ENCODE measurements at places on chromosomes 2 and 18.

- peak; percentile 19 for DNase-seq
Measured at GRCh38 chr2:162153608-162154224, 1.7 kb upstream of the GCG start.

- no peak for DNase-seq
Measured at GRCh38 chr2:198913394-198914152, 544.2 kb downstream of the SATB2 start.

- no peak for DNase-seq
Measured at GRCh38 chr2:43718530-43719124, 42.4 kb upstream of the C1GALT1C1L start.

GRCh38 chr2:185700883-185701282, 37.7 kb upstream of the FSIP2 start:
- no peak for DNase-seq

GRCh38 chr2:195392446-195393336, 264.3 kb upstream of the SLC39A10 start:
- no peak for DNase-seq

- no peak for DNase-seq
Measured at GRCh38 chr18:36187826-36188721, 777 bp downstream of the MOCOS start.

DNA sequence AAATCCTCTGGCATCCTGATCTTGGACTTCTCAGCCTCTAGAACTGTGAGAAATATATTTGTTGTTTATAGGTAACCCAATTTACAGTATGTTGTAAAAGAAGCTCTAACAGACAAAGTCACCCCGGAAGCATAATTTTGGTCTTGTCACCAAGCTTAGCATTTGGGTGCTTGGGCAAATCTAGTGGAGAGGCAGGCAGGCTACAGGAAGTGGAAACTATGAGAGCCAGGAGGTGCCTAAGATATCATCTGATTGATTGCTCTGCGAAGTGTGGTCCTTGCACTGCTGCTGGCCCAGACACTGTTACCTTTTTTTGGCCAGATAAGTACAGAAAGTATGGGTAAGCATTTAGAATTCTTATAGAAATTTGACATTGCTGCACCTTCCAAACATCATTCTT, 102.9 kb downstream of the CDC42EP3 start:
- no peak for DNase-seq

DNA sequence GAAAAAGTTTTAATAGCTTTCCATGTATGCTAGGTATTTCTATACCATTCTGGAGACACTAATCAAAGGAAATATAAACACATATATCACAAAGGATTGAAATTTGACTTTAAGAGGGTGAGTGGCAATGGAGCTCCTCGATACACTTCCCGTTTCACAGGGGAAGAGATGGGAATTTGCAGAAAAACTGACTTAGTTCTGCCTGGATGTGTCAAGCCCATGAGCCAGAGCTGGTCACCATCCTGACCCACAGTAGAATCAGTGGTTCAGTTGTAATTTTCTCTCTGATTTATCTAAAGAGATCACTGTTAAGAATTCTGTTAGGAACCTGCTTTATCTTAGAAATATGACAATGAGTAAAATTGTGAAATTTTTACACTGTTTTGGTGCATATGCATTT, 34.2 kb downstream of the PLCL1 start:
- no peak for DNase-seq

DNA sequence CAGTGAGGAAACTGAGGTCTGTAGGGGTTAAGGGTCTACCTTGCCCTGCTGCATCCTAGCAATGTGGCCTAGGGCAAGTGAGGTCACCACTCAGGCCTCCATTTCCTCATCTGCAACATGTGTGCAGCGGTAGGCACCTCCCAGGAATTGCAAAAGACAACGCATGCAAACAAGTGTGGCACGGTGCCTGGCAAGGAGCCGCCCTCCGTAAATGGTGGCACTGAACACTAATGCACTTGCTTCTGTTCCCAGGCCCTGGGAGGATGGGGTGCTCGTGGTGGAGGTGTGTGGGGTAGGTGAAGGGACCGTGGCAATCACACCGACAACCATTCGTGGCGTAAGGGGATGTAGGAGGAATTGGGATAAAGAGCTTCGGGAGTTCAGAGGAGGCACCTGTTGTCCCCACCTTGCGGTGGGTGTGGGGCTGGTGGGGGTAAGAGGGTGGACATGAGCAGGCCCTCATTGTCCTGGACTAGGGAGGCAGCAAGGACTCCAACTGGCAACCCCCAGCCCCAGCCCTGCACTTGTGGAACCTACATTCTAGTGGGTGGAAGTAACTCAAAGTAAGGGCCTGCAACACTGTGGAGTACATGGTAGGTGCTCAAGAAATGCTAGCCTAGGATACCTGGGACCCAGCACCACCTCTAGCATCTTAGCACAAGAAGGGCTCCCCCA, 26.0 kb downstream of the ATOH8 start:
- no peak for DNase-seq

DNA sequence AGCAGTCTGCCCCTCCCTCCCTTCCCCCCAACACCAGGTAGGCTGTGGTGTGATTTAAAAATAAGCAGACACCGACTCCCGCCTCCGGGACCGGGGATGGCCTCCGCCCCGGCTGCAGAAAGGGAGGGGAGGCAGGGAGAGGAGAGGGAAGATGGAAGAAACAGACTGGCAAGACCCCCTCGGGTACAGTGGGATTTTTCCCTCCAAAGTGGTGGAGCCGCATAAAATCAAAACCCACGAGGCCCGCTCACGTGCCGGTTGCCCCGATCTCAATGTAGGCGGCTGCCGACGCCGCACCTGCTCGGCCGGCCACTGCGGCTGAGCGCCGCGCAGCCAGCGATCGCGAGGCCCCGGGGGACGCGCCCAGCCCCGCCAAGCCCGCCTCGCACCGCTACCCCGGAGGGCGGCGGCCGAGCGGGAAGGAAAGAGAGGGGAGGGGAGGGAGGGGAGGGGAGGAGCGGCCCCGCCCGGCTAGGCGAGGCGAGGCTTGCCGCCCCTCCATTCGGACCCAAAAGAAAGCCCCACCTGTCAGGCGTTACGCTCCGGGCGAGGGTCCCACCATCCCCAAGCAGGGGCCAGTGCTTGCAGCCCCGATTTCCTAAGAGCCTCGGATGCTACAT, 811 bp downstream of the ADD2 start:
- DNase-seq, result no peak

GRCh38 chr2:65722028-65722778, 289.8 kb upstream of the SPRED2 start:
- no peak for DNase-seq

- DNase-seq, result no peak
Measured at GRCh38 chr2:45380131-45380836, 230.8 kb downstream of the SRBD1 start.

DNA sequence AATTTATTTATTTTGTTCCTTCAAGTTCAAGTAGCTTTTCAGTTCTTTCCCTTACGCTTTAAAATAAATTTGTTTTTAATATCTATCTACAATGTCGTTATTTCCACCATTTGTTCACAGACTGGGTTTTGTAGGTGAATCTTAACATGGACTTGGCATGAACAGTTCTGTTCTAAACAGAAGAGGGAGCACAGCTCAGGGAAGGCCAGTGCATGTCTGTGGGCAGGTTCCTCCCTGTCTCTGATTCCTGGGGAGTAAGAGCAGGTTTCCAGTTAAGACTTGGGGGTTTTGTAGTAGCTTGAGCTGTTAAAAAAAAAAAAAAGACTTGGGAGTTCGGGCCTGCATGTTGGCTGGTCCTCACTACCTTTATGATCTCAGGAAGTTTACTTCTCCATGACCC, 11.1 kb downstream of the TTL start:
- DNase-seq, result no peak

DNA sequence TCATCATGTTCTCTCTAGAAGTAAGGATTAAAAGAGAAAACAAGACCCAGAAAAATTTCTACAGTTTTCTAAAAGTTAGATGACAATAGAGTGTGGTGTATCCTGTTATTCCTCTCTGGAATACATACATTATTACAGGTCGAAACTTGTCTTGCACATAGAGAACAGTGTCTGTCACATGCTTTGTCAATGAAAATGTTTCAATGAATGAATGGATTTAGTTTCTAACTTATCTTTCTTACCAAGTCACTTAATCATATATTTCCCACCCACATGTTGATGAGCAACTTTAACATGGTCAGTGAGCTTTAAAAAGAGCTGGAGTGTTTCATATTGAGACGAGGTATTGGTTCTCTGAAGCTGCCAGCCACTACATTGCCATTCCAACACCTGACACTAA, 4.3 kb downstream of the DSG4 start:
- DNase-seq, result no peak

DNA sequence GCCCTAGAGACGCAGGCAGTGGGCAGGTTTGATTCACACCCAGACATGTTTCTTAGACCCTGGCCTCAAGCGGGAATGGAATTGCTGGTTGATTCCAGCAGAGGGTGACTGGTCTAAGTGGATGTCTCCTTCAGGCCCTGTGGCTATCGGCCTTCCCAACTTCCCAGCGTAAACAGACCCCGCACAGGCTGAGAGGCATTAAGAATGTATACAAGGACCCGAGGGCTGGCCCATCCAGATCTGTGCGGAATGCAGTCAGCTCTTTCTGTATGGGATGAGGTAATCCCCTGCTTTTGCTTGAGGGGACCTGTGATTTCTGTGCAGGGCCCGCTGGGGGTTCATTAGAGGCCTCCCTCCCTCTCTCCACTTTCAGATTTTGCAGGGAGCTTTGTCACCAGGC, 6.5 kb downstream of the ACKR3 start:
- no peak for DNase-seq

DNA sequence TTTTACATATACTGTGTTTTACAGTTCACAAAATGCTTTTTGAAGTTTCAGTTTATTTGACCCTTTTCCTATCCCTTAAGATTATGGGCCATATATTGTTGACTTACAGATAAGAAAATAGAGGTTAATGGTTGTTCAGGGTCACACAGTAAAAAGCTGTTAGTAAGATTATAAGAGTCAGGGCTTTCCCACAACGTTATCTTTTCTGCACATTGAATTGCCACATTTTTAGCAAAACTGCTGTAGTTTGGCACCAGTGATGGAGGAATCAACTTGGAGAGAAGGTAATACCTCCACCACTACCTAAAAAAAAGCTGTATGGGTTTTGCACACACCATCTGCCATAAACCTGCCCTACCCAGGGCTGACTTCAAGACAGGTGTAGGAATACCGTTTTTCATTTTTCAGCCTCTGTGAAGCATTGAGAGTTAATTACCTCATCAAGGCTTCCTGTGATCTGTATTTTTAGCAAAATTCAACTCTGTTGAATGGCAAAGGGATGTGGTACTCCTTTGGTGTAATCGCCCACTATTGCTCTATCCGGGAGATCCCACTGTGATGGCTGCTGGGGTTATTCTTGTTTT, 5.0 kb downstream of the SOWAHC start:
- no peak for DNase-seq

GRCh38 chr2:202754936-202755335, 116.6 kb downstream of the ICA1L start:
- DNase-seq, result no peak

GRCh38 chr2:73386894-73387636, 1.4 kb downstream of the ALMS1 start:
- no peak for DNase-seq

DNA sequence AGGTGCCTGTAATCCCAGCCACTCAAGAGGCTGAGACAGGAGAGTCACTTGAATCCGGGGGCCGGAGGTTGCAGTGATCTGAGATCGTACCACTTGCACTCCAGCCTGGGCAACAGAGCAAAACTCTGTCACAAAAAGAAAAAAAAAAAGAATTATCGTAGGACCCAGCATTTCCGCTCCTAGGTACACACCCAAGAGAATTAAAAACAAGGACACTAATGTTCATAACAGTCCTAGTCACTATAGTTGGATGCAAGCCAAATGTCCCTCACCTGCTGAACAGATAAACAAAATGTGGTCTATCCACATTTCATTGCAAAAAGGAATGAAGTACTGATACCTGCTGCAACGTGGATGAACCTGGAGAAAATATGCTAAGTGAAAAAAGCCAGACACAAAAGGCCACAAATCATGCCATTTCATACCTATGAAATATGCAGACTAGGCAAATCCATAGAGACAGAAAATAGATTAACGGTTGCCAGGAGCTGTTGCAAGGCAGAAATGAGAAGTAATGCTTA, 21.2 kb downstream of the ADRA2B start:
- DNase-seq, result no peak

DNA sequence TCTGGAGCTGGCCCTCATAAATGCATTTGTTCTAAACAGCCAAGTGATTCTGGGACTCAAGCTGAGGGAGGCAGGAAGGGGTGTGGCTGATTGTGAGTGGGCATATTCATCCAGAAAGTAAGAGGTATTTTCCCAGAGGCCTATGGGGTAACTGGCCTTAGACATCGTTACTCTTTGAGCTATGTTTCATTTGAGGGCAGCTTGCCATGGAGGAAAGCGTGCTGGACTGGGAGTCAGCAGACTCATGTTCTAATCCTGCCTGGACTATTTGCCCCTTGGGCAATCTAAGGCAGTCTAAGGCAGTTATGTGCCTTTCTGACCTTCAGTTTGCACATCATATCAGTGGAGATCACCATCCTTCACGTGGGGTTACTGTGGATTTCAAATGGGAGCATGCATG, 93.5 kb upstream of the SLC14A2 start:
- DNase-seq, result no peak

- no peak for DNase-seq
Measured at GRCh38 chr2:96763511-96764252, 3.0 kb downstream of the CNNM4 start.

DNA sequence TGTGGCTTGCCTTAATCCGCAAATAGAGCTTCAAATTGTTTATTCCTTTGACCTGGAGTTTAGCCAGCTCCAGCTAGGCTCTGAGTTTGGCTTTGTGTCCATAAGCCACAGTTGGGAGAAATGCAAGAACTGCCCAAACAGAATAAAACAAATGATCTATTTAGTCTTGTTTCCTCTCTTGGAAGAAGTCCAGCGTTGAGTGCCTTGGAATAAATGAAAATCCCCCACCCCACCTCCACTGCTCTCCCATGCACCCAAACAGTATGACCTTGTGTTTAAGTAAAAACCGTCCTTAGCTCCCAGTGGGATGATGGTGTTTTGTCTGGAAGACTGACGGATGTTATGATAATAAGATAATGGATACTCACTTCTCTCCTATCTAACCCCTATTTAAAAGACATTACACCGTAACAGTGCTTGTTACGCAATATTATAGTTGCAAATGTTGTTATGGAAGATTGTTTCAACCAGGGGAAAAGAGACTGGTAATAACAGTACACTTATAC, 3.2 kb upstream of the SERPINE2 start:
- DNase-seq, result no peak

GRCh38 chr18:62500174-62500573, 22.7 kb upstream of the ZCCHC2 start:
- DNase-seq, result no peak

DNA sequence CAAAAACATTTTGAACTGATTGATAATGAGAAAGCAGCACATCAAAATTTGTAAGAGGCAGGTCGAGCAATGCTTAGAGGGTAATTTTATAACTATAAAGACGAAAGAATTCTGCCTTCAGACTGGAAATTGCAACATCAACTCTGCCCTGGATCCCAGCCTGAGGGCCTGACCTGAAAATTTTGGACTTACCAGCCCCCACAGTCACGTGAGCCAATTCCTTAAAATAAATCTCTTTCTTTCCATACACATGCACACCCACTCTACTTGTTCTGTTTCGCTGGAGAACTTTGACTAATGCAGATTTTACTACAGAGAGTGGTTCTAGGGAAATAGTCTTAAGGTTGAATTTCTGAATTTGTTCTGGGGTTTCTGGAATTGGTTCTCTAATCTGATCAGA, 14.6 kb upstream of the ACOXL start:
- no peak for DNase-seq

GRCh38 chr18:8272254-8272653, 337.0 kb upstream of the RAB12 start:
- DNase-seq, result no peak
